ENCODE measurements at places on chromosomes 12 and 14.

DNA sequence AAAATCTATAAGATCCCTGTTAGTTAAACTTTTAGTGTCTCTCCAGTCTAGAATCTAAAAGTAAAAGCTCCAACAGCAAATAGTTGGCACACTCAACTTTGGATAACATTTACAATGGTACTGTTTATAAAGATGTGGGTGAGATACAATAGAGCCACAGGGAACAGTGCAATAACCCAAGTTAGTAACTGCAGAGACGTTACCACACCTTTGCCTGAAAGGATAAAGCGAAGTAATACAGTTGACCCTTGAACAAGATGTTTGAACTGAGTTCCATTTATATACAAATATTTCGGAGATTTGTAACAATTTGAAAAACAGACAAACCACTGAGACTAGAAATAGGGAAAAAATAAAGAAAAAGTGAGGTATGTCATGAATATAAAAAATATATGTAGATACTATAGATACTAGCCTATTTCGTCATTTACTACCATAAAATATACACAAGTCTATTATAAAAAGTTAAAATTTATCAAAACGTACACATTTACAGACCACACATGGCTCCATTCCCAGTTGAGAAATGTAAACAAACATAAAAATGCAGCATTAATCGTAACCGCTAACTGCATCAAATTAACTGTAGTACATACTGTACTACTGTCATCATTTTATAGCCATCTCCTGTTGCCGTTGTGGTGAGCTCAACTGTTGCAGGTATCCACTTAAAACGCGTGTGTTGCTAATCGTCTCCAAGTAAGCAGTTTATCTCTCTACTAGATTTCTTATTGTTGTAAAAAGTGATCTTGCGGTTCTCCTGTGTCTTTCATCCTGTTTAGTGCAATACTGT lies 56.5 kb upstream of the HIF1A start:
- no peak for DNase-seq

DNA sequence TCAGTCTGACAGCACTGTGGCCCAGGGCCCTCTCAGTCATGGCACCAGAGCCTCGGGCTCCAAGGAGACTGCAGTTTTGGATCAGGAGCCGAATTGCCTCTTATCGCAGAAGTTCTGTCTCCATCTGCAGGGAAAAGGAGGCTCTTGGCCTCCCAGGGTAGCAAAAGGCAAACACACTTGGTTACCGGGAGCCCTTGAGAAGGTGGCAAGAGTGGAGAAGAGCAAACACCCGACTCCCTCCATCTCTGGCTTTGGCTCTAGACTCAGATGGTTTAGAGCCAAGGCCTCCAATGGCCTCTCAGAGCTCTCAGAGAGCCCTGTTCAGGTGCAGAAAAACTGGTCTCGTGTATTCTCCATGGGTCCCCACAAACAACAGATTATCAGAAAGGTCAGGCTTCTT lies 44.6 kb downstream of the NINJ2 start:
- no peak for DNase-seq

- DNase-seq: no peak
Observed at GRCh38 chr12:93911396-93911795, 234.2 kb downstream of the CRADD start.

GRCh38 chr12:124747426-124748161 lies 116.1 kb downstream of the SCARB1 start:
- DNase-seq: no peak

DNA sequence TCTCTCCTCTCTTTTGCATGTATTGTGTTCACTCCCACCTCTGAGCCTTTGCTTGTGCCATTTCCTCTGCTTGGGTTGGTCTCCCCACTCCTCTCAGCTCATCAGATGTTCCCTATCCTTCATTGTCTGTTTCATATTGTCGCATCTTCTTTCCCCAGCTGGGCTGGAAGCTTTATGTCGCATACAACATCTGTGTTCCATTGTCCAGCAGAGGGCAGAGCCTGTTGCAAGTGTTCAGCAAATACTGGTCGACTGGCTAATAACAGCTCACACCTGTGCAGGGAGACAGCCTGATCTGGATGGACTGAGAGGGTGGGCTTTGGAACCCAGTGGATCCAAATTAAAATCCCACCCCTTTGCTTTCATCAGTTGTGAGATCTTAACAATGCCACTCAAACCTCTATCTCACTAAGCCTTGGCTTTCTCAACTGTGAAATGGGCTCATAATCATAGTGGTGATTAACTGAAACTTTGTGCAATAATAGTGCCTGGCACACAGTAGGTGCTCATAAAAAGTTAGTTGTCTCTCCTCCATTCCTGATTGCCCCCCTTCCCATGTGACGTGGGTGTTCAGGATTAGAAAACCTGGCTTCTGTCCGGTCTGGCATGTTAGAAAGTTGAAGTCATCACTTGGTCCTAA lies 75.8 kb downstream of the RIN3 start:
- DNase-seq: no peak

- no peak for DNase-seq
Observed at GRCh38 chr12:7450667-7451066, 6.7 kb upstream of the CD163L1 start.

GRCh38 chr12:124227951-124228711 lies 66.8 kb upstream of the RFLNA start:
- no peak for DNase-seq

DNA sequence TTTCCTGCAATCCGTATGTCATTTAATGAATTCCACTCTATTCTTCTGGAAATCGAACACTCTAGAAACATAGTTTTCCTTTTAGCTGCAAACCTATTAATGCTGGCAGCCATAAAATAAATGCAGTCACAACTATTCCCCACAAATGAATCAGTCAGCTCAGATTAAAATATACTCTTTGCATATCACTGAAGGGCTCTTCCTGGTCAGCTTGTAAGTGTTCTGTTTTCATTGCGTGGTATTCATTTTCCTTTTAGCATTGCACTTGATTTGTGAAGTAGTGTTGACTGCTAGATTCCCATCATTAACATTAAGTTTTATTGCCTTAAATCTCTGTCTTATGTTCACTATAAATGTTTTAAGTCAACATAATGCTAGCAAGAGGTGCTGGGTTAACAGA lies 685.9 kb downstream of the DIO2 start:
- DNase-seq: no peak

DNA sequence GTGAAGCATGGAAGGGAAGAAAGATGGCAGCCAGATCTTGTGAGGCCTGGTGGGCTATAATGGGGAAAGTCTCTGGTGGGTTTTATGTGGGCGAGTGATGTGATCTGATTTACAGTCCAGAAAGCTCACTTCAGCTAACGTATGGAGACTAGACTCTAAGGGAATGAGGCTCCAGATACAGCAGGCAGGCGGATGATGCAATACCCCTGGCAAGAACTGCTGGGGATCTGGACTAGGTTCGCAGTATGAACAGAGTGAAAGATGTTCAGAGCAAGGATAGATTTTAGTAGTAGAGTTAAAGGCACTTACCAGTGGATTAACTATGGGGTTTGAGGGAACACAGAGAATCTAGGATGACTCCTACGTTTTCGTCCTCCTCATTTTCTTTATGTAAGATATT lies 253.1 kb downstream of the ANO2 start:
- no peak for DNase-seq

DNA sequence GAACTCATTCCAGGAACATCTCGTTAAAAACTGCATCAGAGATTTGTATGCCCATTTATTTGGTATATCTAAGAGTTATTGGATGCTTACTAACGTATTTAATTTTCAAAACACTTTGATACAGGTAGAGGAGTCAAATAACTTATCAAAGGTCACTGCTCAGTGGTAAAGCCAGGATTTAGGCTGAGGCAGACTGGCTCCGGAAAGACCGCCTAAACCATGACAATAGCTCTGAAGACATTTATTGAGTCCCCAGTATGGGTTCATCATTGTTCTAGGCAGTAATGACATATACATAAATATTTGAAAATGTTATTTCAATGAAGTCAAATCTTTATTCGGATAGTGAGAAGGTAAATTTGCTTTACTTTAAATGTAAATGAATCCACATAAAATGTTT lies 30.3 kb downstream of the WBP11 start:
- DNase-seq: no peak

- DNase-seq: no peak
Observed at GRCh38 chr12:4353785-4354208, 25.7 kb downstream of the FGF23 start.

GRCh38 chr12:65741656-65742017 lies 82.6 kb upstream of the HMGA2 start:
- DNase-seq: no peak

- no peak for DNase-seq
Observed at GRCh38 chr12:47299586-47299985, 219.8 kb upstream of the AMIGO2 start.

DNA sequence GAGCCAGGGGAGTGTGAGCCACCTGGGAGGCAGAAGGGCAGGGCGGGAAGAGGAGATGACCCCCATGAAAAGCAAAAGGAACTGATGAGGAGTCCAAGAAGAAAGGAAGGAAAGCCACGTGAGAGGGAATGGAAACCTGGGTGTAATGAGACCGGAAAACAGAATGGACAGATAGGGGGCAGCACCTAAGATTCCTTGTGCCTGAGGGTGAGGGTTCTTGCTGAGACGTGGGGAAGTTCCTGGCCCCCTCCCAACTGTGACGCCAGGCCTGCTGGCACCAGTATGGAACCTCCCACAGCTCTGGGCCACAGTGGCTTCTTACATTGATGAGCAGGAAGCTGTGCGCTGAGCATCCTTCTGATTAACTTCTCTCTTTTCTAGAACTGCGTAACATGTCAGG lies 30.8 kb downstream of the TTC7B start:
- no peak for DNase-seq

GRCh38 chr14:74905595-74906142 lies 17.4 kb downstream of the RPS6KL1 start:
- DNase-seq: peak; percentile 78

- DNase-seq: peak; percentile 64
Observed at GRCh38 chr12:117836999-117837736, 131.6 kb downstream of the KSR2 start.

GRCh38 chr14:93072659-93073357 lies 42.9 kb downstream of the ITPK1 start:
- DNase-seq: no peak

DNA sequence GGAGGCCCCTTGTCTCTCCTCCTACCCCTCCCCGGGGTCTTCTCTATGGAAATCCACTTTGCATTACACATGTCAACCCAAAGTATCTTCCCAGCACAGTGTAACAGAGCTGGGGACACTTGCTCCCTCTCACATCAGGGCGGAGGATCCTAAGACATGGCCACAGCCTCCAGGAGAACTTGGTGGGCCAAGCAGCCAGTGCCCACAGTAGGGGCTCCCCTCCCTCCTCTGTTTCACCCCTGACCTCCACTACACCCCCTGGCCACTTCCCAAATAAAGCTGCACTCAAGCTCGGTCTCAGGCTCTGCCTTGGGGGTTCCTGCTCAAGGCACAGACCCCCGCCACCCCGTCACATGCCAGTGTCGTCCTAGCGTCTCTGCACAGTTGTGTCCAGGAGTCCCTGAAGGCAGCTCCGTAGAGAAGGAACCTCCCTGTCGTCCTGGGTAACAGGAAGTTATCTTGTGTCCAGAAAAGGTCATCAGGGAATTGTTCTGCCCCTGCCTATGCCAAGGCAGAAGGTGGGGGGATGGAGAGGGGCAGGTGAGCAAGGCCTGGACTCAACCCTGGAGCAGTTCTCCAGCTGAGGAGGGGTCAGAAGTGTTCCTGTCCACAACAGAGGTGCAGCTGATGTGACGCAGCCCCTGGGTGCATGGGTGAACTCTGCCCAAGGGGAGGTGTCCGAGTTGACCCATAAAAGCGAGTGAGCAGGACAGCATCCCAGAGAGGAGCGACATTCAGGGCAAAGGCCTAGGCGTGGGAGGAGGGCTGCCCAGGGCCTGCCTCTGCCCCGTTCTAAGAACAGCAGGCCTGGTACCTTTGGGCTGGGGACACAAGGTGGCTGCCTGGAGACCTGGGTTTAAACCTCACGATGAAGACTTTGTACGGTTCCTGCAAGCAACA lies 25.5 kb downstream of the DIO3 start:
- DNase-seq: no peak

DNA sequence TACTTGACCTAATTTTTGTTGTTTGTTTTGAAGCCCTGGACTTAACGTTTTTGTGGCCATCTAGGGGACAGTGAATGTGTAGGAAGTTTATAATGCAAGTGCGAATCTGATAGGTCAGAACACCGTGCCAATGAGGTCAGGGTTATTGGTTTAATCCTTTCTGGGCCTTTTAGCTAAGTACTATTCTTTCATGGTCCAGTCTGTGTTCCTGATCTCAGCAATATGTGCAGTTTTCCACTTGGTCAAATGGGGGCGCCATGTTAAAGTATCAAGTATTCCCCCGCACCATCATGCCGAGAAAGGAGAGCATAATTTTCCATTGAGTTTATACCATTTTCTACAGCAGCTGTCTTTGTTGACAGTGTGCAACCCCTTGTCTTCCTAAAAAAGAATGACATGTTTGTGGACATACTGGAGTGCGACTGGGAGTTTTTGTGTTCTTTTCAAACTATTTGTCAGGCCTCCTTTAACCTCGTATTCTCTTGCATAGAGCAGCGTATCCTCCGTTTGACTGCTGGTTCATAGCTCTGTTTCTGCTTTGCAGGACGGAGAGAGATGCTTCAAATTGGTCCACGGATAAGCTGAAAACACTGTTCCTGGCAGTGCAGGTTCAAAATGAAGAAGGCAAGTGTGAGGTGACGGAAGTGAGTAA lies 1.3 kb downstream of the AHSA1 start:
- DNase-seq: peak; percentile 43

- no peak for DNase-seq
Observed at GRCh38 chr14:43621282-43621681, 885.8 kb downstream of the FSCB start.

DNA sequence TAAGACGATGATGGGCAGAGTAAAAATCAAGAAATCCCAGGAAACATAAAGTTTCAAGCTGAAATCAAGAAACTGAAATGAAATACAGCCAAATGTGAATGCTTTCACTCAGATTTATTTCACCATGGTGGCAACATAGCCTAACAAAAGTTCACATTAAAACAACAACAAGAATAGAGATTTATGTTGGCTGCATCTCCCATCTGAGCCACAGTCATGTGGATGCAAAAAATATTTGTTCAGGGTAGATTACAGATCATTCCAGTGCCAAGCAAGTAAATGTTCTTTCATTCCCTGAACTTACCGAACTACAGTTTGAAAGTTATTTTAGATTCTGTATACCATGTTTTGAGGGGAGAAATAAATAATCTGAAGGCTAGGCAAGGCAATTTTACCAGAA lies 159.9 kb upstream of the TMTC1 start:
- no peak for DNase-seq

GRCh38 chr14:72604133-72604532 lies 289.8 kb downstream of the DPF3 start:
- no peak for DNase-seq

- no peak for DNase-seq
Observed at GRCh38 chr12:95244350-95244749, 26.7 kb downstream of the VEZT start.

Data from stimulated activated CD8-positive, alpha-beta memory T cell treated with anti-CD3 and anti-CD28 coated beads, Interleukin-7, amount 100 ng/mL, for 24 hours (primary cell).